ENCODE measurements at places on chromosomes 12 and 14. TPM values are rescaled to one million over a fixed set of nuclear protein-coding genes. Genes with fewer than 3 reads are reported as not detected.
A peak's percentile ranks its signal among the peaks of the same experiment; 100 is the strongest.

DNA sequence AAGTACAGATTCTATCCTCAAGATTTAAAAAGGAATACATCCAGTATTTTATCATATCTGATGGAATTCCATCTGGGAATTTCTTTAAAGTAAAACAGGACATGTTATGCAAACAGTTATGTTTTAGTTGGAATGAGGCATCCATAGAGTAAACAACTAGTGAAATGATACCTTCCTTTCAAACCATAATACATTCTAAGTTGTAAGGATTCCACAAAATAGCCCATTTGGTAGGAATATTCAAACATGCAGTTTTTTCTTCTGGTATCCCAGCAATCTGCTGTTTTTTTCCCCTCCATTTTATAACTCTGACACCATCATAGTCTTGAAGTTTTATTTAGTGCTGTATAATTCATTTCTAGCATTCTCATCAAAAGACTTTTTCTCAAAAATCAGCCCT lies 149.6 kb downstream of the ADAMTS20 start:
- no peak for DNase-seq

- no peaks in the 10 kb centered on the region for H3K36me3 ChIP-seq
- H3K27me3 ChIP-seq, result no peaks in the 10 kb centered on the region
- no peak for DNase-seq
- H3K4me3 ChIP-seq, result no peak overlapping the region
- no peaks in the 10 kb centered on the region for H3K4me1 ChIP-seq
- no peak overlapping the region for H3K27ac ChIP-seq
Measured at GRCh38 chr12:119683413-119683812, 15.5 kb downstream of the PRKAB1 start.

DNA sequence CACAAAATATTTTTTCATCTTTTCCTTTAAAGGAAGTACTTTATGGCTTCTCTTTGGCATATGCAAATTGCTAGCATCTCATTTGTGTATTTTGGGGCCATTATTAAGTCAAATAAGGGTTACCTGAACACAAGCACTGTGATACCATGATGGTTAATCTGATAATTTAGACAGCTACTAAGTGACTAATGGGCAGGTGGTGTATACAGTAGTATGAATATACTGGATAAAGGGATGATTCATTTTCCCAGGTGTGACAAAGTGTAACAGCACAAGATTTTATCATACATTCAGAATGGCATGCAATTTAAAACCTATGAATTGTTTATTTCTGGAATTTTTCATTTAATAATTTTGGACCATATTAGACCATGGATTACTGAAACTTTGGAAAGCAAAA lies 27.2 kb upstream of the ANO4 start:
- H3K27ac ChIP-seq, result no peak overlapping the region
- no peaks in the 10 kb centered on the region for H3K4me1 ChIP-seq
- H3K27me3 ChIP-seq, result no peaks in the 10 kb centered on the region
- H3K36me3 ChIP-seq, result no peaks in the 10 kb centered on the region
- no peak for DNase-seq
- H3K4me3 ChIP-seq, result no peak overlapping the region

Gene RNASE7
- not detected for total RNA-seq

Gene ARMH4
- 10.9 TPM for total RNA-seq

GRCh38 chr14:81849714-81850113 lies 316.1 kb upstream of the SEL1L start:
- no peak overlapping the region for H3K27ac ChIP-seq
- DNase-seq, result no peak
- H3K4me1 ChIP-seq, result no peaks in the 10 kb centered on the region

Gene IAPP
- total RNA-seq, result not detected

- no peak for DNase-seq
- H3K4me1 ChIP-seq, result no peaks in the 10 kb centered on the region
Measured at GRCh38 chr14:52325126-52325525, 11.0 kb downstream of the PTGER2 start.

DNA sequence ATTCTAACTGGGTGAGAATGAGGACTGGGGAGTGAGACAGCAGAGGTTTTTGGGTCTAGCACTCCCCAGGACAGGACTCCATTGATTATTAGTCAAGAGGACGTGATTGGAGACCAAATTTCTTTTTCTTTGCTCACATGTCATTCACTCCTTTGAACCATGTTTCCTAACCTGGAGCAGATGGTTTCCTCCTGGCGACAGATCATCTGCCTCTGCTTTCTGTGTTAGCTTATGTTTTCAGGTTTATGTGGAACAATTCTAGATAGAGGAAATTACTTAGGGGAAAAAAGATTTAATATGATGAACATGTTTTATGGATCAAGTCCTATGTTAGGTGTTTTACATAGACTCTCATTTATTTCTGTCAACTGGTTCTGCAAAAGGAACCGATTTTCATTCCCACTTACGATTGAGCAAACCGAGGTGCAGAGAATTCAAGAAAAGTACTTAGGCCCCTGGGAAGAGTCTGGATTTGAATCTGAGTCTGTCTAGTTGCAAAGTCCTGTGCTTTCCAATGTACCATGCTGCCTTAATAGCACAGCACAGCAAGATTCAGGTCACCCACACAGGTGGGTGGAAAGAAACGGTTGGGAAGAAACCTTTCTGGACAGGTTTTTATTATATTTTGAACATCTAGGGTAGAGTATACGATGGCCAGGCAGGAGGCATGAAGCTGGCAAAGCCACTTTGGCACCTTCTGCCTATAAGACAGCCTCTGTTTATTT lies 30.8 kb downstream of the SMOC1 start:
- DNase-seq, result no peak
- no peak overlapping the region for H3K27ac ChIP-seq
- no peaks in the 10 kb centered on the region for H3K27me3 ChIP-seq
- no peak overlapping the region for H3K4me3 ChIP-seq
- no peaks in the 10 kb centered on the region for H3K4me1 ChIP-seq

- H3K36me3 ChIP-seq, result no peaks in the 10 kb centered on the region
- no peaks in the 10 kb centered on the region for H3K4me1 ChIP-seq
- no peak for DNase-seq
- H3K27ac ChIP-seq, result no peak overlapping the region
- no peak overlapping the region for H3K4me3 ChIP-seq
- H3K27me3 ChIP-seq, result no peaks in the 10 kb centered on the region
Measured at GRCh38 chr12:101591781-101592180, 3.0 kb upstream of the MYBPC1 start.

DNA sequence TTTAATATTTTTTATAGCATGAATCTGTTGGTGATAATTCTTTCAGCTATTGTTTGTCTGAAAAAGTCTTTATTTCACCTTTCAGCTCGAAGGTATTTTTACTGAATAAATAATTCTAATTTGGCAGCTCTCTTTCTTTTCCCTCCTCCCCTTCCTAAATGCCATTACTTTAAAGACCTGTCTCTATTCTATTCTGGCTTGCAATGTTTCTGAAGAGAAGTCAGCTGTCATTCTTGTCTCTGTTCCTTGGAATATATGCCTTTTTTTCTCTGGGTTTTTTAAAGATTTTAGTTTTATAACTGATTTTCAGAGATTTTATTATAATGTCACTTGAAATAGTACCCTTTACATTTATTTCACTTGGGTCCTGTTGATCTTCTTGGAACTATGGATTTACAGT lies 237.9 kb upstream of the DAAM1 start:
- H3K27ac ChIP-seq, result no peak overlapping the region
- DNase-seq, result no peak
- no peaks in the 10 kb centered on the region for H3K36me3 ChIP-seq
- H3K4me3 ChIP-seq, result no peak overlapping the region

DNA sequence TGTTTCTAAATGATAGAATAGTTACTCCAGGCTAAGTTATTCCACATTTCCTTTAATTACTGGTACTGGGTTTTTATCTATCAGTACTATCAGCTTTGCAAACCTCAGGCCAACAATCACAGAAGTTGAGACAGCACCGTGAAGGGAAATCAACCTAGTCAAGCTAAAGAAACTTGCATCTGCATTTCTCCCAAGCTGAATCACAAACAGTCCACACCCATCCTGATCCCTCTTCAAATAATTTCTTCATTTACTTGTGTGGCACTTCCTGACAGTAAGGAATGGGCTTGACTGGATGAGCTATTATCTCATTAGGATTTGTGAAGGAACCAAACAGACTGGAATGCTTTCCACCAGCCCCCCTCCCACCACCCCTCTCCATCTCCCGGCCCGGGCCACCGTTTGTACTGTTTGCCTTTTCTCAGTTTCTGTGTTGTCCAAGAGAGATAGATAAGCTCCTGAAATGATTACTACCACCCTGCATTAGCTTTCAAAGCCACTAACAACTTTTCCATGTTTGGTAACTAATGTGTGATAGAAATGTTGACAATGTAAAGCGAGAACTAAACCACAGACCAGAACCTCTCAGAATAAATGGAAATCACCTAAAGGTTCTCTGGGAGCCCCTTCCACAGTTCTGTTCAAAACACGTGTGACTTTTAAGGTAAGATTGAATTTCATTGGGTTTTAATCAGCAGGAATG lies 236.3 kb downstream of the SLC25A21 start:
- H3K27me3 ChIP-seq, result no peaks in the 10 kb centered on the region
- H3K4me3 ChIP-seq, result no peak overlapping the region
- H3K4me1 ChIP-seq, result no peaks in the 10 kb centered on the region
- no peak overlapping the region for H3K27ac ChIP-seq

GRCh38 chr12:6962285-6963015 lies 8.0 kb downstream of the PHB2 start:
- peak overlapping the region; percentile 89 for H3K27ac ChIP-seq
- no peaks in the 10 kb centered on the region for H3K36me3 ChIP-seq
- H3K4me3 ChIP-seq, result peak overlapping the region; percentile 12
- H3K4me1 ChIP-seq, result peaks cover 3% of the 10 kb centered on the region
- DNase-seq, result no peak

DNA sequence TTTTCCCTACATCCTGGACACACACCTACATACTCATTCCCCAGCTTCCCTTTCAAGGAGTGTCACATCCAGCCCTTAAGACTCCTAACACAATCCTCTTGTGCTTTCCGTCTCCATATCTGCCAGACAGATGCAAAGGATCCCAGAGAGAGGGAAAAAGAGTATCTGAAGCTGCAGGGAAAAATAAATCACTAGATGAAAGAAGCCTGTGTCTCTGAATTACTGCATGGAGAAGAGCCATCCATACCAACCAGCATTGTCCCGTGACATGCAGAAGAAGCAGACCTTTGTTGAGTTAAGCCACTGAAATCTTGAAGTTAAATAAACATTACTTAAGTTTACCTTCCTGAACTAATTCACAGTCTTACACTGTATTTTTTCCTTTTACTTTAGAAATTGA lies 54.6 kb downstream of the GTF2A1 start:
- no peak overlapping the region for H3K4me3 ChIP-seq
- H3K4me1 ChIP-seq, result no peaks in the 10 kb centered on the region
- no peaks in the 10 kb centered on the region for H3K27me3 ChIP-seq

Gene SYNDIG1L
- 0.30 TPM for total RNA-seq

Gene TMEM63C
- total RNA-seq, result 1.9 TPM

DNA sequence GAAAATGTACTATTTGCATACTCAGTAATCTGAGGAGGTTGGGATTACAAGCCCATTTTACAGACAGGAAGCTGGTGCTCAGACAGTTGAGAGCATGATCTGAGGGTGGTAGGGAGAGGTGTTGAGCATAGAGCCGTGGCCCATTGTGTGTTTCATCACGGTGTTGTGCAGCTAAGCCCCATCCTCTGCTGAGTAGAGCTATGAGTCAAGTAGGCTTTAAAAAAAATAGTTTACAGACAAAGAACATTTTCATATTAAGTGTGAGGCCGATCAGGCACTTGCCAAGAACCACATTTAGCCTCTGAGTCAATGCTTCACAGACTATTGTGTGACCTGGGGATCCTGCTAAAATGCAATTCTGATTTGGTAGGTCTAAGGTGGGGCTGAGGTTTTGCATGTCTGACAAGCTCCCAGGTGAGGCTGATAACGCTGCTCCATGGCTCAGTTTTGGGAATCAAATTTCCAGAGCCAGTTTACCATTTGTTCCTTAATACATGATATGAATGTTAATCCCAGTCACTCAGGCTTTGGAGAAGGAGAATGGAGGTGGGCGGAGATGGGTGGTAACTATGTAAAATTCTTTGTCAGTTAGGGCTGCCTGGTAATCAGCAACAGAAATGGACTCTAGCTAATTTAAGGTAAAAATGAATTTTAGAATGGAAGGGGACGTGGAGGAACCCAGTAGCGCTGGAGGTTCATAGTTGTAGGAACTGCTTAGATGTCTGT lies 22.2 kb downstream of the ZNF664 start:
- no peaks in the 10 kb centered on the region for H3K27me3 ChIP-seq
- no peak overlapping the region for H3K27ac ChIP-seq
- H3K36me3 ChIP-seq, result no peaks in the 10 kb centered on the region
- DNase-seq, result no peak
- no peaks in the 10 kb centered on the region for H3K4me1 ChIP-seq

Gene TAS2R46
- total RNA-seq, result 5.5 TPM

DNA sequence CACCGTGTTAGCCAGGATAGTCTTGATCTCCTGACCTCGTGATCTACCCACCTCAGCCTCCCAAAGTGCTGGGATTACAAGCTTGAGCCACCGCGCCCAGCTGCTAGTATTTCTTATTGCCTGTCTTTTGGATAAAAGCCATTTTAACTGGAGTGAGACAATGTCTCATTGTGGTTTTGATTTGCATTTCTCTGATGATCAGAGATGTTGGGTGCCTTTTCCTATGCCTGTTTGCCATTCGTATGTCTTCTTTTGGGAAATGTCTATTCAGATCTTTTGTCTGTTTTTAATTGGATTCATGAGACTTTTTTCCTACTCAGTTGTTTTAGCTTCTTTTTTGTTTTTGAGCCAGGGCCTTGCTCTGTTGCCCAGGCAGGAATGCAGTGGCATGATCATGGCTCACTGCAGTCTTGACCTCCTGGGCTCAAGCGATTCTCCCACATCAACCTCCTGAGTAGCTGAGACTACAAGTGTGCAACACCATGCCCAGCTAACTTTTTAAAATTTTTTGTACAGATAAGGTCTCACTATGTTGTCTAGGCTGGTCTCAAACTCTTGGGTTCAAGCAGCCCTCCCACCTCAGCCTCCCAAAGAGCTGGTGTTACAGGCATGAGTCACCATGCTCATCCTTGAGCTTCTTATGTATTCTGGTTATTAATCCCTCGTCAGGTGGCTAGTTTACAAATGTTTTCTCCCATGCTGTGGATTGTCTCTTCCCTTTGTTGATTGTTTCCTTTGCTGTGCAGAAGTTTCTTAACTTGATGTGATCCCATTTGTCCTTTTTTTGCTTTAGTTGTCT lies 65.9 kb downstream of the ACACB start:
- no peaks in the 10 kb centered on the region for H3K4me1 ChIP-seq
- no peaks in the 10 kb centered on the region for H3K27me3 ChIP-seq
- H3K27ac ChIP-seq, result no peak overlapping the region
- DNase-seq, result no peak

- no peaks in the 10 kb centered on the region for H3K27me3 ChIP-seq
- H3K4me3 ChIP-seq, result no peak overlapping the region
- H3K36me3 ChIP-seq, result no peaks in the 10 kb centered on the region
- H3K4me1 ChIP-seq, result no peaks in the 10 kb centered on the region
- H3K27ac ChIP-seq, result no peak overlapping the region
Measured at GRCh38 chr14:18688346-18688745, 87.4 kb downstream of the OR11H12 start.

All from uterus (tissue), 4 donors.